Activated naive CD4-positive, alpha-beta T cell treated with anti-CD3 and anti-CD28 coated beads, Interleukin-2, amount 10 ng/mL, durations not matched to agents 7 days and 5 days (primary cell): ENCODE measurements at places on chromosomes 6 and 20.

DNA sequence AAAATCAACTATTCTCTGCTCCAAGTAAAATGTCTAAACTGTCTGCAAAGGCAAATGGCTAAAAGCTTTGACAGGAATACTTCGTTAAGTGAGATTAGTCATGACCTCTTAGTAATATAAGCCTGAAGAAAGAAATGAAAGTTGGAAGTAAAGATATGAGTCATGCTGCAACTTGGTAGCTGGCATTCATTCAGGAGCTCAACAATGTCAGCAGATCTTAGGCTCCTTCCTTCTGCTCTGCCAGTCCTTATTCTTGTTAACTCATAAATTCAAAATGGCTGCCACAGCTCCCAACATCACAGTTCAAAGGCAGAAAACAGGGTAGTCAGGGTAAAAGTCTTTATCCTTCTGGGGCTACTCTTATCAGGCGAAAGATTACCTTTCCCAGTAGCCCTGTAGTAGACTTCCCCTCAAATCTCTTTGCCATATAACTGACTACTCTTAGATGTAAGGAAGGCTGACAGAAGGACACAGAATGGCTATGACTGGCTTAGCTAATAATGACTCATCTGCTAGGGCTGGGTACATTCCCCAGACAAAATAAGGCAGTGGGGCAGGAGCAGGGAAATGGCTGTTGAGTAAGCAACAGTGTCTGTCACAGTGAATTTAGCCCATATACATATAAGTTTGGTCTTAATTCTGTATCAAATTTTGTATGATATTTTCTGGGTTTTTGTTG, 24.4 kb upstream of the C6orf62 start:
- peaks cover 10% of the 10 kb centered on the region for H3K4me1 ChIP-seq
- no peak for DNase-seq
- no peak overlapping the region for H3K4me3 ChIP-seq
- H3K27me3 ChIP-seq, result peaks cover 7% of the 10 kb centered on the region
- peaks cover 2% of the 10 kb centered on the region for H3K36me3 ChIP-seq

- H3K27ac ChIP-seq, result no peak overlapping the region
- no peaks in the 10 kb centered on the region for H3K27me3 ChIP-seq
- no peaks in the 10 kb centered on the region for H3K4me1 ChIP-seq
These were observed 83.0 kb upstream of the TCF21 start for GRCh38 chr6:133805876-133806275.

- H3K27ac ChIP-seq, result no peak overlapping the region
- H3K27me3 ChIP-seq, result no peaks in the 10 kb centered on the region
- no peak for DNase-seq
- peaks cover 47% of the 10 kb centered on the region for H3K4me1 ChIP-seq
- no peak overlapping the region for H3K4me3 ChIP-seq
- peaks cover 11% of the 10 kb centered on the region for H3K36me3 ChIP-seq
These were observed 43.5 kb downstream of the CDS2 start for GRCh38 chr20:5170341-5170740.

GRCh38 chr20:52859156-52859876, 112.8 kb upstream of the TSHZ2 start:
- no peak for DNase-seq
- H3K27me3 ChIP-seq, result no peaks in the 10 kb centered on the region
- H3K4me3 ChIP-seq, result no peak overlapping the region
- H3K4me1 ChIP-seq, result no peaks in the 10 kb centered on the region

- peaks cover 3% of the 10 kb centered on the region for H3K27me3 ChIP-seq
- no peaks in the 10 kb centered on the region for H3K36me3 ChIP-seq
- no peaks in the 10 kb centered on the region for H3K4me1 ChIP-seq
- H3K27ac ChIP-seq, result no peak overlapping the region
- no peak for DNase-seq
- H3K4me3 ChIP-seq, result no peak overlapping the region
These were observed 27.6 kb upstream of the GSTA5 start for GRCh38 chr6:52868240-52868639.

GRCh38 chr6:84581494-84582259, 182.7 kb downstream of the TBX18 start:
- H3K4me1 ChIP-seq, result no peaks in the 10 kb centered on the region
- H3K36me3 ChIP-seq, result no peaks in the 10 kb centered on the region
- no peak overlapping the region for H3K4me3 ChIP-seq
- no peaks in the 10 kb centered on the region for H3K27me3 ChIP-seq
- no peak overlapping the region for H3K27ac ChIP-seq

DNA sequence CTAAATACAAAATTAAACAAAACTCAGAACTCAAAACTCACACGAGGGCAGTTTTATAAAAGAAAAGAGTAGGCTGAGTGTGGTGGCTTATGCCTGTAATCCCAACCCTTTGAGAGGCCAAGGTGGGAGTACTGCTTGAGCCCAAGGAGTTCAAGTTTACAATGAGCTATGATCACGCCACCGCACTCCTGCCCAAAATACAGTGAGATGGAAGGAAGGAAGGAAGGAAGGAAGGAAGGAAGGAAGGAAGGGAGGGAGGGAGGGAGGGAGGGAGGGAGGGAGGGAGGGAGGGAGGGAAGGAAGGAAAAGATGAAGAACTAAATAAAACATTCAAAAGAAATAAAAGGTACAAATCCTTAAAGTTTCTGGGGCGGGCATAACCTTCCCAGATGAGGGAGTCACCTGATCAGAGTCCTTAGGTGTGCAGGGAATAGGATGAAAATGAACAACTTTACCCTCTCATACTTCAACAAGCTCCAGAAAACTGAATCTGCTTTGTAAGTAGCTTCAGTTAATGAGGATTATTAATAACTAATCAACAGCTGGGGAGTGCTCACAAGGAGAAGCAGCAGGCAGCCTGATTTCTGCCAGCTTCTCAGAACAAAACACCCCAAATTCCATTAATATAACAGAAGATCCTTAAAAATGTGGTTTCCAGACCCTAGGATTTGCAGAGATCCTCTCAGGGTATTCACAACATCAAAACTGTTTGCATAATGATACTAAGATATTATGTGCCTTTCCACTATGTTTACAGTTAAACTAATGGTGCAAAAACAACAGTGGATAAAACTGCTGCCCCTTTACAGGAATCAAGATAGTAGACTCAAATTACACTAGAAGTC, 21.8 kb downstream of the LMBRD1 start:
- H3K27ac ChIP-seq, result no peak overlapping the region
- peaks cover 58% of the 10 kb centered on the region for H3K36me3 ChIP-seq
- H3K4me3 ChIP-seq, result no peak overlapping the region
- no peaks in the 10 kb centered on the region for H3K27me3 ChIP-seq

DNA sequence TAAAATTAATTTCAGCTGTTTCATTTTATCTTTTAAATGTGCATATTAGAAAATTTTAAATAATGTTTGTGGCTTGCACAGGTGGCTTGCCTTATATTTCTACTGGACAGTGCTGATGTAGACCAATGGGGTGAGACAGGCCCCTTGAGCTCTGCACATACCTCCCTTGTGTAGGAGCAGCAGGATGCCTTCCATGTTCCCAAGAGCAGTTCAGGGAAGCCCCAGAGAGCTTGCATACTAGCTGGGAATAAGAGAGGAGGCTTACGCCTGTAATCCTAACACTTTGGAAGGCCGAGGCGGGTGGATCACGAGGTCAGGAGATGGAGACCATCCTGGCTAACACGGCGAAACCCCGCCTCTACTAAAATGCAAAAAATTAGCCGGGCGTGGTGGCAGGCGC, 61.4 kb downstream of the RFPL4B start:
- H3K4me1 ChIP-seq, result no peaks in the 10 kb centered on the region
- no peak overlapping the region for H3K4me3 ChIP-seq
- no peak overlapping the region for H3K27ac ChIP-seq
- no peaks in the 10 kb centered on the region for H3K36me3 ChIP-seq
- H3K27me3 ChIP-seq, result no peaks in the 10 kb centered on the region
- no peak for DNase-seq

GRCh38 chr20:40009542-40009941, 679.5 kb downstream of the MAFB start:
- no peak for DNase-seq
- H3K4me3 ChIP-seq, result no peak overlapping the region
- no peak overlapping the region for H3K27ac ChIP-seq
- H3K36me3 ChIP-seq, result no peaks in the 10 kb centered on the region

DNA sequence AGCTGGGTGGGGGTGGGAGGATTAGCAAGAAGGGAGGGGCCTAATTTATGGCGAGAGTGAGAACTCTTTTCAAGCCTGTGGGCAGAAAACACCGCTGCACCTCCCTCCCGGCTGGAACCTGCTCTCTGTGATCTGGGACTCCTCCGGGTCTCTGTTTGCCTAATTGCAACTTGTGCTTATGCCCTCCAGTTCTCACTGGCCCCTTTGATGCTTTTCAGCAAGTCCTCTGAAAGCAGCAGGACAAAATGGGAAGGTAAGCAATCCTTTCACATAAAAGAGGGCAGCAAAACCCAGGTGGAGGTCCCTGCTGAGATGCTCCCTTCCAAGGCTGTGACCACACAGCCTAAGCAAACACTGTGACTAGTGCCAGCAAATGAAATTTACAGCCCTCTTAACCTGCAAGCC, 523.0 kb upstream of the FLRT3 start:
- no peaks in the 10 kb centered on the region for H3K36me3 ChIP-seq
- no peak for DNase-seq
- no peaks in the 10 kb centered on the region for H3K4me1 ChIP-seq
- no peak overlapping the region for H3K4me3 ChIP-seq

- DNase-seq, result no peak
- H3K4me1 ChIP-seq, result no peaks in the 10 kb centered on the region
These were observed 157.9 kb downstream of the RPS12 start for GRCh38 chr6:132972254-132972653.

DNA sequence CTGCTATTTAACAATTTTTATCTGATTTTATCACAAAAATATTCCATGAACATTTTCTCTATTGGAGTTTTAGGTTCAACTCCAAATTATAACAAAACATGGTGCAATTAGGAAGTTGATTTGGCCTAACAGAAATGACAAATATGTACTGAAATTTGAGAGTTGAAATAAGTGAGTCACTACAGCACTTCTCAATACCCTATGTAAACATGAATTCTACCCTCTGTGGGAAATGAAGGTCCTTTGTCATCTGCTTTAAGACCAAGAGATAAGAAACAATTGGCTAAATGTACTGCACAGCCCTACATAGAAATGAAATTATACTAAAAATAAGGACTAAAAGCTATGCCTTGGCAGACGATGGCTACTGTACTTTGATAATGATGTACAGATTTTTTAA, 86.2 kb upstream of the BEND6 start:
- H3K27me3 ChIP-seq, result no peaks in the 10 kb centered on the region
- H3K4me1 ChIP-seq, result no peaks in the 10 kb centered on the region
- H3K4me3 ChIP-seq, result no peak overlapping the region
- DNase-seq, result no peak
- no peaks in the 10 kb centered on the region for H3K36me3 ChIP-seq

GRCh38 chr6:37025621-37026466, 20.4 kb downstream of the FGD2 start:
- H3K27me3 ChIP-seq, result no peaks in the 10 kb centered on the region
- no peak for DNase-seq
- peaks cover 92% of the 10 kb centered on the region for H3K4me1 ChIP-seq
- peaks cover 14% of the 10 kb centered on the region for H3K36me3 ChIP-seq
